ENCODE measurements at places on chromosomes 7 and 10.

DNA sequence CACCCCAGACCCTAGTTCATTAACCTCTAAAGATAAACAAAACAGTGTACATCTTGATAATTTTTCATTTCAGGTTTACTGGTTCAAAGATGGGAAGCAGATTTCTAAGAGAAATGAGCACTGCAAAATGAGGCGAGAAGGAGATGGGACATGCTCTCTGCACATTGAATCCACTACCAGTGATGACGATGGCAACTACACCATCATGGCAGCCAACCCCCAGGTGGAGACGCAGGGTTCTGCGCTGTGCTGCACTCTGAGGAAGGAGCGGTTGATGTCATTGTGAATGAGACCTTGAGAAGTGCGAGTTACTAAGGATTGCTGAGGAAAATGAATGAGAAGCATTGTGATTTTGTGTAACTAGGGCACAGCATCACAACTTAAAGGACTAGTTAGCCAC lies 37.6 kb downstream of the ATOH7 start:
- DNase-seq, result no peak

GRCh38 chr7:154653281-154653680 lies 349.6 kb downstream of the PAXIP1 start:
- no peak for DNase-seq

- no peak for DNase-seq
Observed at GRCh38 chr10:33129141-33129995, 171.3 kb upstream of the ITGB1 start.

DNA sequence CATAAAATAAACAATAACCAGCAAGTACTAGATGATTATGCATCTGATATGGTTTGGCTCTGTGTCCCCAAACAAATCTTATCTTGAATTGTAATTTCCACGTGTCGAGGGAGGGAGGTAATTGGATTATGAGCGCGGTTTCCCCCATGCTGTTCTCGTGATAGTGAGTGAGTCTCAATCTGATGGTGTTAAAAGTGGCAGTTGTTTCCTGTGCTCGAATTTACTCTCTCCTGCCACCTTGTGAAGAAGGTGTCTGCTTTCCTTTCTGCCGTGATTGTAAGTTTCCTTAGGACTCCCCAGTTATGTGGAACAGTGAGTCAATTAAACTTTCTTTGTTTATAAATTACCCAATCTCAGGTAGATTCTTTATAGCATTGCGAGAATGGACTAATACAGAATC lies 15.1 kb downstream of the CNTNAP2 start:
- DNase-seq, result no peak

DNA sequence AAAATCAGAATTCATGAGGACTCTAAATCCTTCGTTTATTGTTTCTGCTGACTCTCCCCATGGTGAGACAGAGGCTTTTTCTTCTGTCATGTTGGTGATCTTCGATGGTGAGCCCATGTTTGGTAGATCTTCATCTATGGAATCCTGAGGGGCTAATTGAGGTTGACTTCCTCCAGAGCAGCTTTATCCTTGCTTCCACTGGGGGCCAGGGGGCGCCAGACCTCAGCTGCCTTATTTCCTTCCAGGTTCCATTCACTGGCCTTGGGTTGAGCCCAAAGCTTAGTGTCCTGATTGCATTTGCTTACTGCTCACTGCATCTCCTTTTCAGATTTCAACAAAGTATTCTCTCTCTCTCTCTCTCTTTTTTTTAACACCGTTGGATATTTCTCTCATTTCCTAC lies 80.7 kb downstream of the GCC1 start:
- DNase-seq, result peak; percentile 7

GRCh38 chr7:24381894-24382505 lies 98.0 kb downstream of the NPY start:
- no peak for DNase-seq

DNA sequence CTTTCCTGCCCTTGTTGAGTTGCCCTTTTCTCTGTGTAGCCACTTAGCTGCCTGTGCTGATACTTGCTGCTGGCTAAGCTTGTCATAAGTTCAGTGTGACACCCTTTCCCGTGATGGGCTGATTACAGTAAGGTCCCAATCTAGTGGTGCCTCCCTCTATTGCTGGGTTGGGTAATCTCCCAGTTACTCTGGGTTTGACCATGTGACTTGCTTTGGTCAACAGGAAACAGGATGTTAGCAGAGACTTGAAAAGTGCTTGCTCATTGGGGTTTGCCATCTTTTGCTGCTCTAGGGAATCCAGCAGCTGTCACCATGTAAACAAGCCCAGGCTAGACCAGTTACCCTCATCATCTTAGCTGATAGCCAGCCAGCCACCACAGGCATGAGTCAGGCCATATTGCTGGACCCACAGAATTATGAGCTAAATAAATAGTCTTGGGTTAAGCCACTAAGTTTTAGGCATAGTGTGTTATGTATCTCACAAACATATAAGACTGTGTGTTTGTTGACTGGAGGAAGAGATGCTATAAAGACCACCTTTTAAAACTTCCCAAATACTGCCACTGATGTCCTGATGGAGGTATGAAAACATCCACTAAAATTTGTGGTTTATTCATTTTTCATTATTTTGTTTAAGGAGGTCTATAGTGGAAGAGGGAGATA lies 4.0 kb upstream of the LEP start:
- DNase-seq, result no peak

GRCh38 chr7:897771-898376 lies 21.5 kb downstream of the GET4 start:
- no peak for DNase-seq

GRCh38 chr10:50909334-50910014 lies 24.0 kb upstream of the A1CF start:
- no peak for DNase-seq

DNA sequence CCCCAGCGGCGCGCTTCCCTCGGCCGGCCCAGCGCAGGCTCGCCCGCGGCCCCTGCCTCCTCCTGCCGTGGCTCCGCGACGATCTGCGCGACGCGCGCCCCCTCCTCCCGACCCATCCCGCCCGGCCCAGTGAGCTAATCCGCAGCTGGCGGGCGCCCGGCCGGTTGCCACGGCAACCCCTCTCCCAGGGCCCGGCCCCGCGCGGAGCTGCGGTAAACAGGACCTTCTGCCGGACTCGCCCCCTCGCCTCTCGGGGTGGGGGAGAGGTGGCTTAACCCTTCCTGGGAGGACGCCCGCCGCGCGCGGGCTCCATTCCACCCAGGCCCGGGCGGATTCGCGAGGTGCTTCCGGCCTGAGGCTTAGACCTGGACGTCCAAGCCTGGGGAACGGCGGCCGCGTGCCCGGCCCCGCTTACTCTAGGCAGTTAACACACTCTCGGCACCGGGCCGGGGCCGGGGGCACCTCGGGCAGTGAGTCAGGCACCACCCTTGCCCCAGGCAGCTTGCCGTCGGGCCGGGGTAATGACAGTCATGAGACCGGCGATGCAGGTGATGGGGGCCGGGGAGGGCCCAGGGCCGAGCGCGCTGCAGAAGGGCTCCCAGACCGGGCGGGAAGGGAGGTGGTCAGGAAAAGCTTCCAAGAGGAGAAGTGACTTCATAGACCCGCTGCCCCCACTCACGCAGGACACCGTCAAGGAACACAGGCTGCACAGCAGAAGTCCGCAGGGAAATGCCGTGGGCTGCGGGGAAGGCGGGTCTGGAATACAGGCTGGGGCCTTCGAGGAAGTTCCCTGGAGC lies at the start of gene DENND2A:
DENND2A (minus strand) TSS at position 87 of the 797 bp plus-strand sequence. CDS start 38,416 bp downstream, outside the sequence.
- DNase-seq, result no peak

- no peak for DNase-seq
Observed at GRCh38 chr7:80370587-80370986, 141.3 kb downstream of the GNAT3 start.

DNA sequence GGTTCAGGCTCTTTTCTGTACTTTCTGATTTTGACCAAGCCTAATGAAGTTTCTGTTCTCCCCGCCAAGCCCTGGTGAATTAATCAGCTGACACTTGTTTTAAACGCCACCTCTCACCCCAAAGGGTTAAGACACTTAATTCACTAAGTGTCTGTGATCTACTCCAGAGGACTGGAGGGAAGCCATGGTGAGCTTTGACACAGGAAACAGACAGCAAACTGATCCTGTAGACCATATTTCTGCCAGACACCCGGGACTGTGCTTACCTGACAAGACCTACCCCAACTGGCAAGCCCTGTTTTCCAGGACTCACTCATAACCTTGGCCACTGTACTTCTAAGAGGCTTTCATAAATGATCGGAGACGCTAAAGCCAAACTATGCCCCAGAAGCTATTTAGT lies 126.0 kb downstream of the STRA8 start:
- DNase-seq, result no peak

DNA sequence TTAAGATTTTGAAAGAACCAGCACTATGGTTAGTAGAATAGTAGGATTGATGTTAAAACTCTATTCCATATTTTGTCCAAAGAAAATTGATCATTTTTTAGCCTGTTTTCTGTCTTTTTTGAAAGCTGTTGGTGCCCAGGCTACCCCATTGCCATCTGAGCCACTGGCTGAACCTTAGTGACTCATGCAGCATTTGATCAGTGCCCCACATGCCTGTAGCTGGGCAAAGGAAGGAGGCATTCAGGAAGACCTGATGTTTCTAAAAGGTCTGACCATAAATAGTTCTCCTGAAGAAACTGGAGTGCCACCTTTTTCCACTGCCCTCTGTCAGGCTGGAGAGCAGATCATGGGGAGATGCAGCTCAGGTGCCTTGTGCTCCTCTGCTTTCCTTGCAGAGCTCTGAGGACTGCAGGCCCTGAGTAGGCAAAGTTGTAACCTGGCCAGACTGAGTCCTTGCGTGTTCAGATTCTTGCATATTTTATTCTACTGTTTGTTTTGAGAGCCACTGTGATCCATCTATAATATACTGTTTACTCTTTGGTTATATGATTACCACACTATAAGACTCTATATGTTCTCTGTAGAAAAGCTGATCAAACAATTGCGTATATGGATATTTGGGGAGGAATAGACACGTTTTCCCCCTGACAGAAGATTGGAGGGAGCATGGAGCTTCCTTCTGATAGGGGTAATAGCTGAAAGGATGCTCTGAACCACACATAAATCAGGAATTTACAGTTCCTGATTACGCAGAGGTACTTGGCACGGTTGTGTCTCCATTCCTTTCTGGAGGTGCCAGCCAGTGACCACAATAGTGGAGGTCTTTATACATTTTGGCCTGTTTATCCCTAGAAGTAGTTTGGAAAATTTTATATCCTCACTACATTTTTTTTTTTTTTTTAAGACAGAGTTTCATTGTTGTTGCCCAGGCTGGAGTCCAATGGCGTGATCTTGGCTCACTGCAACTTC lies 48.9 kb upstream of the GJD4 start:
- no peak for DNase-seq

GRCh38 chr10:79424221-79425073 lies 21.0 kb downstream of the ZCCHC24 start:
- no peak for DNase-seq

GRCh38 chr10:78805176-78805575 lies 263.6 kb upstream of the ZMIZ1 start:
- no peak for DNase-seq

- no peak for DNase-seq
Observed at GRCh38 chr7:85664341-85664740, 477.5 kb upstream of the SEMA3D start.

GRCh38 chr7:149872419-149873073 lies 1.2 kb upstream of the ATP6V0E2 start:
- DNase-seq, result no peak

- DNase-seq, result no peak
Observed at GRCh38 chr10:133337370-133337725, 652 bp upstream of the CALY start.

DNA sequence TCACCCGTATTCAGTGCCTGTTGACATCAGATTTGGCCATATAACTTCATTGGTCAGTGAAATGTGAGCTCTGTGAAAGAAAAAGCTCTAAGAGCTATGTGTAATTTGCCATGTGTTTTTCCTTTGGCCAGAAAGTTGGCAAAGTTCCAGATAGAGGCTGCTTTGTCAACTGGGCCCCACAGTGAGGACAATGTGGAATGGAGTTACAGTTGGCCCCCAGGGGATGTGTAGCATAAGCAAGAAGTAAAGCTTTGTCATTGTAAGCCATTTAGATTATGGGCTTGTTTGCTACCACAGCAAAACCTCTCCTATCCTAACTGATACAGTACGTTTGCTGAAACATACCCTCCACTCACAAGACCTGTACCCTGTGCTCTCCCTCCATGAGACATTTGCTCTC lies 119.1 kb upstream of the HABP2 start:
- DNase-seq, result no peak

DNA sequence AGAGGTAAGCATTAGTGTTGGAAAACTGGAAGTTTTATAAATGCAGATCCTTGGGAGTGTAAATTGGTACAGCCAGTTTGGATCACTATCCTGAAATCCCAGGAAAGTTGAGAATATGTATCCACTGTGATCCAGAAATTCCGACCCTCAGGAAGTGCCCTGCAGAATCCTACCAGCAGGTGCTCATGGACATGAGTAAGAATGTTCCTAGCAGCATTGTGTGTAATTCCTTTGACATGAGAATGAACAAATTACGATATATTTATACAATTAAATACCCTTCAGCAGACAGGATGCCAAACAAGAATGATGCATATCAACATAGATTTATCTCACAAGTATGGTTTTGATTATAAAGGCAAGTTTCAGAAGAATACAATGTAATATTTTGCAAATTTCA lies 181.6 kb downstream of the XPNPEP1 start:
- DNase-seq, result no peak

- no peak for DNase-seq
Observed at GRCh38 chr10:108861181-108861754, 1062.0 kb downstream of the XPNPEP1 start.

- DNase-seq, result no peak
Observed at GRCh38 chr7:77409739-77410547, 6.2 kb downstream of the GSAP start.

DNA sequence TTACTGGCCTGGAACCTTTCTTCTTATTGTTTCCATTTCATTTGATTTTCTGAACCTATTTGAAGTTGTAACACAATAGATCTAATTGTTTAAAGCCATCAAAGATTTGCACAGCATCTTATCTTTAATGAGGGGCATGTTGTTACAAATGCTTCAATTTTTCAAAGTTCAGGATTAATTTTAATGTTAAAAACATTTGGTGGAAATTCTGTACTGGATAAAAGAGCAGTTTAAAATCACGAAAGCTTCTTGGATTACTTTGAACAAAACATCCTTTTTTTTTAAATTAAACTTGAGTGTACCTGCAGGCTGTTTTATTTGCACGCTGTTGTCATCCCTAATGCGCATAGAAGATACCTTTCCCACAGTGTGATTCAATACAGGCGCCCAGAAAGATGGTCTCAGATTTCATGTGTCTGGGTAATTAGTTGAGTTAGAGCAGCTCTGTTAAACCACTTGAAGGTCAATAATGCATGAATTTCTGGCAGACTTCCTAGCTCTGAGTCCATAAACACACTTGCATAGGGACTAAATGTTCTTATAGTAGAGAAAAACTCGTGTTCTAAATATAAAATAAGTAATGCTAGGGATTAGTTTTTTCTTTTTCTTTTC lies 29.3 kb upstream of the DDX50 start:
- no peak for DNase-seq

- no peak for DNase-seq
Observed at GRCh38 chr10:50404021-50404773, 152.9 kb upstream of the ASAH2 start.

- DNase-seq, result no peak
Observed at GRCh38 chr7:1884583-1885350, 214.7 kb downstream of the ELFN1 start.

- DNase-seq, result no peak
Observed at GRCh38 chr10:3578682-3579081, 206.3 kb downstream of the KLF6 start.

Measured in stimulated activated CD8-positive, alpha-beta memory T cell treated with anti-CD3 and anti-CD28 coated beads, Interleukin-2, amount 100 ng/mL, for 48 hours (primary cell).